H54 (cell line): ENCODE measurements at places on chromosomes 3 and 15.

GRCh38 chr15:53576841-53577240 is 182.6 kb downstream of the WDR72 start:
- DNase-seq = no peak

DNA sequence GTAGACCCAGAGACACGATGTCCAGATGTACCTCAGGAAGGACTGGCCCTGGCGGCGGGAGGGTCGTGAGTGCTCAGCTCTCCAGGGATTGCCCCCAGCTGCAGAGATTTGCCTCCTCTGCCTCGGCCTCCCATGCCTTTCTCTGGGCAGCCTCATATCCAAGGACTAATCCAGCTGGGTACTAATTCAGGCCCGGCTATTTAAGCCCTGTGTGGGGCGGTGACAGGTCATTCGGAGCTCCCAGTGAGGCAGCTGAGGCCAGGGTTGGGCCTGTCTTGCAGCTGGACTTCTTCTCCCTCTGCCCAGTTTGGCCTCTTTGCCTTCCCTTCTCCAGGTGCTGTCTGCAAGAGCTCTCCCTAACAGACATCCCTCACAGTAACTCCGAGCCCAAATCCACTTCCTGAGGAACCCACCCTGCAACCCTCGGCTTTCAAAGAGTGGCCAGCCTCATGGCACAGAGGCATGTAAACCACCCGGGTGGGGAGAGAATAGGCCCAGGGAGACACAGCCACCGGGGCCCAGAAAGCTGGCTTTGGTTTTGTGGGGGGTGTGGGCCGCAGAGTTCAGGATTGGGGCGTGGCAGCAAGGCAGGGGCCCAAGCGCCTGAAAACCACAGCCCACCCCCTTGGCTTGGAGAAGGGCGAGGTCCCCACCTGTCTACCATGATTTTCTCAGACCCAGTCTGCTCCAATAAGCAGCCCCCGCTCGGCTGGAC is 85.8 kb downstream of the PPCDC start:
- no peak for DNase-seq

- DNase-seq = no peak
Observed at GRCh38 chr15:35669432-35670045, 123.6 kb upstream of the DPH6 start.

- no peak for DNase-seq
Observed at GRCh38 chr3:82474711-82475110, 713.3 kb upstream of the GBE1 start.

- no peak for DNase-seq
Observed at GRCh38 chr3:127159543-127159942, 33.4 kb upstream of the PRR23E start.

- no peak for DNase-seq
Observed at GRCh38 chr3:76668653-76669052, 371.2 kb upstream of the ROBO2 start.
